ENCODE measurements at places on chromosomes 12 and 14. TPM values are rescaled to one million over a fixed set of nuclear protein-coding genes. Genes with fewer than 3 reads are reported as not detected.

- peak; percentile 72 for DNase-seq
Observed at GRCh38 chr12:109714141-109714912, 702 bp downstream of the FAM222A start.

GRCh38 chr14:91385697-91386096 lies 31.9 kb downstream of the CCDC88C start:
- no peak for DNase-seq

DNA sequence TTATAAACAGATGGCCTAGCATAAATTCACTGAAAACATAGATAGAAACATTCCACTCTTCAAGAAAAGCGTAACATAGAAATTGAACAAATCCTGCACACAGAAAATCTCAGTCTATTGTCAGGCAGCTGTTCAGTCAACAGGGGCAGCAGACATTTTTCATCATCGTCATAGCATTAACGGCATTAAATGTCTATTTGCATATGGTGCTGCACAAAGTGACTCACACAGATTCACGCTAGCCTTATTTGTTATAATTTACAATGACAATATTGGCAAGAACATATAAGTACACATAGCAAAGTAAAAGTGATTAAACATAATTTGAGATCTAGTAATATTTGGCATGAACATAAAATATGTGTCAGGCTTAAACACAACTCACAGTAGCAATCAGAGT lies 95.7 kb downstream of the CEP128 start:
- DNase-seq, result no peak

DNA sequence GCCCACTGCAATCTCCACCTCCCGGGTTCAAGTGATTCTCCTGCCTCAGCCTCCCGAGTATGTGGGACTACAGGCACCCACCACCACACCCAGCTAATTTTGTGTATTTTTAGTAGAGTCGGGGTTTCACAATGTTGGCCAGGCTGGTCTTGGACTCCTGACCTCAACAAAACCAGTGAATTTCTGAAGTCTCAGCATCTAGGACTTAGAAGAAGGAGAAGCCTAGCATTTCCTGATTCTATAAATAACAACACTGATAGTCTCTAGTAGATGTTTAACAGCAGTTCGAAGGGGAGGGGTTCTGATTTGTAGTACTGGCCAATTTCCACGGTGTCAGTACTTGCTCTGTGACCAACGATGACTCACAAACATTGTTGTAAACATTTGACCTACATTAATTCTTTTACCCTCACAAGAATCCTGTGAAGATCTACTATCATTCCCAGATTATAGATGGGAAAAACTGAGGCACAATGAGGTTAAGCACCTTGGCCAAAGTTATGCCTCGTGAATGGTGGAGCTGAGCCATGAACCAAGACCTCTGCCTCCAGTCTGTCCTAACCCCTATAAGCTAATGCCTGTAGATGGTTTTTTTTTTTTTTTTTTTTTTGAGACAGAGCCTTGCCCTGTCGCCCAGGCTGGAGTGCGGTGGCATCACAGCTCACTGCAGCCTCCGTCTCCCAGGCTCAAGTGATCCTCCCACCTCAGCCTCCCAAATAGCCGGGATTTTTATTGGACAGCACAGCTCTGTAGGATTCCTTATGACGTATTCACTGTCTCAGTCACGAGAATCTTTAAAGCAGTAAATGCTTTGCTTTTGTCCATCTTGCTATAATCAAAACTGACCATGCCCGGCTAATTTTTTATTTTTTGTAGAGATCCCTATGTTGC lies 5.2 kb downstream of the P2RX4 start:
- DNase-seq, result no peak

GRCh38 chr14:33404054-33404453 lies 465.4 kb downstream of the NPAS3 start:
- DNase-seq, result no peak

DNA sequence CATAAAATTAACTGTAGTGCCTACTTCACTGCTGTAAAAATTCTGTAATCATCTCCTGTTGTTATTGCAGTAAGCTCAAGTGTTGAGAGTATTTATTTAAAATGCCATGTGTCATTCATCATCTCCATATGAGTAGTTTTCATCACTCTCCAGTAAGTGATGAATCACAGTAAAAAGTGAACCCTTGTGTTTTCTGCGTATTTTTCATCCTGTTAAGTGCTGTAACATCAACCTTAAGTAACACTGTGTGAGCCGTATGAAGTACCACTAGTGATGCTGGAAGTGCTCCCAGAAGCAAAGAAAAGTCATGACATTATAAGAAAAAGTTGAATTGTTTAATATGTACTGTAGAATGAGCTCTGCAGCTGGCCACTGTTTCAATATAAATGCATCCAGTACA lies 55.4 kb downstream of the SLCO1B3 start:
- DNase-seq, result no peak

DNA sequence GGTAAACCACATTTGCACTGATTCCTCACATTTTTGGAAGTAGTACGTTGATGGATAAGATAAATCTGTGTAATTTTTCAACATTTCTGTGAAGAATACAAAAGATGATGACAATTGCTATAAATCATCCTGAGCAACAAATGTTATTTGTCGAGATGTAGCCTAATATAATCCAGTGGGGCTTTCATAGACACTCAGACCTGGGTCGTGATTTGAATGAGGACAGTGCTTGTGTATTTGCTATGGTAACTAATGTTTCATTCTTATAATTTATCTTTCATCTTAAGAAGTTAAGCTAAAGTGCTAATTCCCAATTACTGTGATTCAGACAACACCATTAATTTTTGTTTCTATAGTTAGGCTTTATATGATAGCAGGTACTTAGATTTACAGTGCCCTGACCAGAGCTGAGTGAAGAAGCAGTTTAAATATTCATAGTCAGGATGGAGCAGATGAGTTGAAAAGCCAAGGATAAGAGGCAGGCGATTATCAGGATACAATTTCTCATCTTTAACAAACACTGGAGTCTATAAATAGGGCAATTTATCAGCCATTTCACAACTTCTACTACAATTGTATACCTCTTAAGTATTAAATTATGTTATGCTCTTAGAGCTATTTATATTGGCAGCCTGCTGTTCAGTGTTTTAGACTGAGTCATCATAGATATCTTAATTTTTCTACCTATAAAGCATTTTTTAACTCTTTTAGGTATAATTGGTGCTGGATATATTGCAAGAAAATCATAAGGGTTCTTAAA lies 359.9 kb downstream of the TRHDE start:
- no peak for DNase-seq

GRCh38 chr14:88188745-88189416 lies 134.2 kb downstream of the KCNK10 start:
- peak; percentile 38 for DNase-seq

DNA sequence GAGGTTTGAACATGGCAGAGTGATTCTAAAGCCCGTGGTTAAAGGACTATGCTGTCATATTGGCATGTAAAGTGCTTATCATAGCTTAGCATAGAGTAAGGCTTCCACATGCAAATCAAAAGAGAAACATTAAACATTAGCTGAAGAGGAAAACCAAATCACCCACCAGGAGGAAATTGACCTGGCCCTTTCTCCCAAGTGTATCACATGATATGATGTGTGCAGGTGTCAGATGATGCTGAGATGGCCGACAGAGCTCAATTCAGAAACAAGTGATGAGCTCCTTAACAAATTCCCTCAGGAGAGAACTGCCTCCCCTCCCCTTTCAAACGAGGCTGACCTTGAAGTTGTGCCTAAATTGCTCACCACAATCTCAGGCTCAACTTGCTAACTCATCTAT lies 217.1 kb upstream of the BTG1 start:
- DNase-seq, result no peak

DNA sequence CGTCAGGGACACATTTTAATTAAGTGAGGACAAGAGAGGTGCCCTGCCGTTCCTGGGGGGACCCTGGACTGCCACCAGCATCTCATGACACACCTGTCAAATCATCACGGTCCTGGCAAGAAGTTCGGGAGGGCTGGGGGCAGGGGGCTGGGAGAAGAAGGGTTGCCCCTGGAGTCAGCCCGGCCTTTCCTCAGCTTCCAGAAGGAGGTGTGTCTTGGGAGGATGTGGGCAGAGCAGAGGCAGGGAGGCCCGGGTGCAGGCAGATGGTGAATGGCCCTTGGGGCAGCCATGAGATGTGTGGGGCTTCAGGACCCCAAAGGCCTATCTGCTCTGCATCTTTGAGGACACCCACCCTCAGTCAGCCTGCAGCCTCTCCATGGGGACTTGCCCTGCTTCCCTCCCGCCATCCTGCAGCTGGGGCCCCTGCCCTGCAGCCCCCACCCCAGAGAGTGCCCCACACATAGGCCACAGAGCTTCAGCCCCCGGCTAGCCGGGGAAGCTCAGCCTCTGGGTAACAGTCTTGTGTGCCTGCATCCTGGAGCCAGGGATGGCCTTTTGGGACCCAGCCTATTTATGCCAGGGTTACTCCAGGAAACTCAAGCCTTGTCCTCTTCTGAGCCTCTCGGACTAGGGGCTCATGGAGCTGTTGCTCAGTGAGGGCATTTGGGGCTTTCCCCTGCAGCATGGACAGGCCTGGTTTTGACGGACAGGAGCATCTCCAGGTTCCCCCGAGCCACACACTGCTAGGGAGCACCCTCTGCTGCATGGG lies 178.5 kb downstream of the KIF26A start:
- DNase-seq, result no peak

GRCh38 chr14:83217492-83217891 lies 1683.8 kb upstream of the SEL1L start:
- DNase-seq, result peak; percentile 15

GRCh38 chr12:101173197-101173749 lies 36.8 kb downstream of the SLC5A8 start:
- peak; percentile 76 for DNase-seq

GRCh38 chr12:44589697-44590096 lies 286.4 kb downstream of the NELL2 start:
- DNase-seq, result no peak

DNA sequence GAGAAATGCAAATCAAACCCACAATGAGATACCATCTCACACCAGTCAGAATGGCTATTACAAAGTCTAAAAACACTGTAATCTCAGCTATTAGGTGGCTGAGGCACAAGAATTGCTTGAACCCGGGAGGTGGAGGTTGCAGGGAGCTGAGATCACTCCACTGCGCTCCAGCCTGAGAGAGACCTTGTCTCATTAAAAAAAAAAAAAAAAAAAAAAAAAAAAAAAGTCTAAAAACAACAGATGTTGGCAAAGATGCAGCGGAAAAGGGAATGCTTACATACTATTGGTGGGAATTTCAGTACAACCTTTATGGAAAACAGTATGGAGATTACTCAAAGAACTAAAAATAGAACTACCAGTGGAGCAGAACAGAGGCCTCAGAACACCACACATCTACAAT lies 19.0 kb upstream of the ATF7 start:
- no peak for DNase-seq

Gene FAM177A1
- 55.6 TPM for total RNA-seq

Gene CCDC175
- 0.24 TPM for total RNA-seq

Gene KIF26A
- 6.2 TPM for total RNA-seq

Gene CNIH1
- total RNA-seq, result 101 TPM

Gene APOF
- total RNA-seq, result not detected

Gene WDHD1
- total RNA-seq, result 2.3 TPM

Gene SPRYD4
- total RNA-seq, result 2.8 TPM

Gene ABCD2
- 0.58 TPM for total RNA-seq

Gene ACVRL1
- total RNA-seq, result 133 TPM

Measured in thyroid gland (tissue), 4 donors.